A172 (cell line): ENCODE measurements at places on chromosomes 5 and 9. TPM values are rescaled to one million over a fixed set of nuclear protein-coding genes. Genes with fewer than 3 reads are reported as not detected.

DNA sequence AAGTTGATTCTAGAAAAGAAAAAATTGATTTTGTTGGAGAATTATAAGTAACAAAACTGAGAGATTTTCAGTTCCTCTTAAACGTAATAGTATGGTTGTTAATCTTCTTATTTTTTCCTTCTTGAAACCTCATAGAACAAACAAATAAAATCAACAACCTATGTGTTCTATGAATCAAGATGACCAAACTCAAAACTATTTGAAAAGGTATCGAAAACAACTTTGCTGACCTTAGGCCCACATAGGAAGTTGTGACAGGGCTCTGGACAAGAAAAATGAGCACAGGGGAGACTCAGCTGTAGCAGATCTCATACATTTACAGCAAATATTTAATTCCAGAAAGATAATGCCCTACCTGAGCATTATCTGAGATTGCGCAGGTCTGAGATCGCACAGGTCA, 169.4 kb upstream of the CCNH start:
- DNase-seq: no peak

- DNase-seq: peak; percentile 40
Measured at GRCh38 chr5:81971111-81971711, 612 bp upstream of the ATG10 start.

DNA sequence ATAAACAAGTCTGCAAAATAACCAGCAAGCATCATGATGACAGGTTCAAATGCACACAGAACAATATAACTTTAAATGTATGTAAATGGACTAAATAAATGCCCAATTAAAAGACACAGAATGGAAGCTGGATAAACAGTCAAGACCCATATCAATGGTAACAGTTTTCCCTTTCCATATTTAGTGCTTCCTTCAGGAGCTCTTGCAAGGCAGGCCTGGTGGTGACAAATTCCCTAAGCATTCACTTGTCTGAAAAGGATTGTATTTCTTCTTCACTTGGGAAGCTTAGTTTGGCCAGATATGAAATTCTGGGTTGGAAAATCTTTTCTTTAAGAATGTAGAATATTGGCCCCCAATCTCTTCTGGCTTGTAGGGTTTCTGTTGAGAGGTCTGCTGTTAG, 120.2 kb upstream of the RASA1 start:
- DNase-seq: no peak

GRCh38 chr5:181200816-181201215, 4.2 kb downstream of the TRIM7 start:
- no peak for DNase-seq

- DNase-seq: peak; percentile 12
Measured at GRCh38 chr9:4979239-4979638, 5.8 kb upstream of the JAK2 start.

DNA sequence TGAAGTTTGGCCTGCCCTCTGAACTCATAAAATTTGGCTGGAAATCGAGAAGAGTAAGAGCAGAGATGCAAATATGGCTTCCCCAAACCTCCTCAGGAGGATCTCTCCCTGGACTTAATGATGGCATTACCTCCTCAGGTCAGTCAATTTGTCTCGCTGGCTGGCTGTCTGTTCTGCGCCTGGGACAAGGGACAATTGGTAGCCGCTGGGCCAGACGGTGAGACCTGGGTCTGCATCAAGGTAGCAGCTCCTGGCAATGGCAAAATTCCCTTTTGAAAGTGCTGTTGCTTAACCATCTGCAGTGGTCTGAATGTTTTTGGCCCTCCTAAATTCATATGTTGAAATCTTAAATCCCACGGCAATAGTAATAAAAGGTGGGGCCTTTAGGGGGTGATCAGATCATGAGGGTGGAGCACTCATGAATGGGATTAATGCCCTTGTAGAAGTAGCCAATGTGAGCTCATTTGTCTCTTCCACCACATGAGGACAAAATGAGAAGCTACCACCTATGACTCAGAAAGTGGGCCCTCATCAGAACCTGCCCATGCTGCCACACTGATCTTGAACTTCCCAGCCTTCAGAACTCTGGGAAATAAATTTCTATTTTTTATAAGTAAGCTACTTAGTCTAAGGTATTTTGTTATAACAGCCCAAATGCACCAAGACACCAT, 439.3 kb upstream of the KLF4 start:
- no peak for DNase-seq

DNA sequence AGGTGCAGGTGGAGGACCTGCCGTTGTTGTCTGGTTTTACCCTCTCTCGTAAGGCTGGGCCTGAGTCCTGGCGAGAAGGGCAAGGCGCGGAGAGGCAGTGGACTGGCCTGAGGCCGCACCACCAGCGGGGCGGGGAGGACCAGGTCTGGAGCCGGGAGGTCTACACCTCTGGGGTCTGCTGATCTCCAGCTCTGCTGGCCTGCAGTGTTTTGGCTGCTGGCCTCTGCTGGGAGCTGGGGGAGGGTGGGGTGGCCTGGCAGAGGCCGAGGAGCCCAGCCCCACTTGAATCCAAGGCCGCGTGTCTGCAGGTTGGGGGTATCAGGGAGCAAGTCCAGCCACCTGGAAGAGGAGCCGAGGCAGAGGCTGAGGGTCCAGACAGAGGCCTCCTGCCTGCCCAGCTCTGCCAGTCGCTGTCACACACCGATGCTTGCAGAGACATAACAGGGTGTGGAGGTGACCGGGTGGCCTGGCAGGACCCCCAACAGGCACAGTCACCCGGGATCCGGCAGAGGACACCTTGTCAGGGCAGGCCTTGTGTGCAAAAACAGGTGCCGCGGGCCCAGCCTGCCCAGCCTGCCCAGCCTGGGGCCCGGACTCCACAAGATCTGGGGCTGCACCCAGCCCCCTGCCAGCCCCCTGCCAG, 29.9 kb upstream of the NOTCH1 start:
- no peak for DNase-seq

GRCh38 chr9:127449332-127449966, 1.8 kb downstream of the RPL12 start:
- no peak for DNase-seq

- DNase-seq: no peak
Measured at GRCh38 chr5:59094864-59095263, 512.0 kb downstream of the RAB3C start.

KIF4B gene
- total RNA-seq: 0.02 TPM in 1 of 2 replicates, not detected in the other
